ENCODE measurements at places on chromosomes 11 and 22. TPM values are rescaled to one million over a fixed set of nuclear protein-coding genes. Genes with fewer than 3 reads are reported as not detected.
A peak's percentile ranks its signal among the peaks of the same experiment; 100 is the strongest.

Gene EHF
- total RNA-seq = not detected

Gene SAA4
- total RNA-seq = not detected

Gene OR8G1
- total RNA-seq = not detected

Gene CASP5
- not detected for total RNA-seq

Gene FAU
- 1,305 TPM for total RNA-seq

GRCh38 chr11:126083829-126084607, 21.4 kb upstream of the CDON start:
- no peak overlapping the region for H3K27ac ChIP-seq
- no peaks in the 10 kb centered on the region for H3K36me3 ChIP-seq
- H3K27me3 ChIP-seq = no peaks in the 10 kb centered on the region
- peaks cover 29% of the 10 kb centered on the region for H3K4me1 ChIP-seq
- no peak for DNase-seq

DNA sequence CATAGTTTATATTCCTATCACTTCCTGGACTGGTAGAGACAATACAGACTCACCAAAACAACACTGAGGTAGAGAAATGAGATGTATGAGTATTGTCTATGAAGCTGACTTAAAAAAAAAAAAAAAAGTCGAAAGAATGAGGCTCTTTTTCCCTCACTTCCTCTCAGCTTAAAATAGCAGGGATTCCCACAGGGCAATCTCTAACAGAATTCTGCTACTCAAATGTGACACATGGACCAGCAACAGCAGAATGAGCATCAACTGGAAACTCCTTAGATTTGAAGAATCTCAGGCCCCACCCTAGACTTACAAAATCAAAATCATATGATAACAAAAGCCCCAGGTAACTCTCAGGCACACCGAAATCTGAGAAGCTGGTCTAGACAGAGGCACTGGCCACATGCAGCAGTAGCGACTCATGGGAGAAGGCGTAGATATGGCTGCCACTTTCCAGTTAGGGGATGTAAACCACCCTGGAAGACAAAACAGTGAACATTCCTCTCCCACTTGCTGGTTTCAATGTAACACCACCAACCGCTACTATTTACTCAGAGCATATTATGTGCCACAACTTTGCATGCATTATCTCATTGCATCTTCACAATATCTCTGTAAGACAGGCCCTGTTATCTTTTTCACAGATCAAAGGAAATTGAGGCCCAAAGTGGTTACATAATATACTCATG, 128.0 kb downstream of the RBFOX2 start:
- H3K4me3 ChIP-seq = no peak overlapping the region
- peak overlapping the region; percentile 46 for H3K27ac ChIP-seq
- DNase-seq = no peak
- H3K4me1 ChIP-seq = peaks cover 50% of the 10 kb centered on the region
- H3K27me3 ChIP-seq = no peaks in the 10 kb centered on the region
- no peaks in the 10 kb centered on the region for H3K36me3 ChIP-seq

GRCh38 chr11:99176430-99176829, 155.7 kb downstream of the CNTN5 start:
- no peaks in the 10 kb centered on the region for H3K27me3 ChIP-seq
- H3K4me1 ChIP-seq = no peaks in the 10 kb centered on the region
- no peak for DNase-seq
- H3K4me3 ChIP-seq = no peak overlapping the region
- H3K36me3 ChIP-seq = no peaks in the 10 kb centered on the region

DNA sequence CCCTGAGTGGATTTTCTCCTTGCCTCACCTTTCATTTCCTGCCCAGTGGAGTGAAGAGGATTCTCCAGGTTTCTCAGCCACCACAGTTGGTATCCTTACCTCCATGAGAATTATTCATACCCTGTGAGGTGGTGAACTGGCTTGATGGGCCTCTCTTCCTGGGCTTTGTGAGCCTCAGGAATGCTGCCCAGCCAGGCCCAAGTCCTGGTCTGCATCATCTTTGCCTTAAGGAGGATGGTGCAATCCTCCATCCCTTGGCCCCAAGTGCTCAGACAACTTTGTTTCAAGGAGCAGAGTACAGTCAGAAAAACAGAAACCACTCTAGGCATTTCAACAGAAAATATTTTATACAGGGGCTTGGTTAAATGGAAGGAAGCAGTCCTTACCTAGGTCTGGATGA, 114.2 kb upstream of the CADM1 start:
- H3K36me3 ChIP-seq = no peaks in the 10 kb centered on the region
- H3K27me3 ChIP-seq = no peaks in the 10 kb centered on the region
- no peak overlapping the region for H3K4me3 ChIP-seq
- H3K27ac ChIP-seq = no peak overlapping the region
- no peak for DNase-seq
- peaks cover 14% of the 10 kb centered on the region for H3K4me1 ChIP-seq

DNA sequence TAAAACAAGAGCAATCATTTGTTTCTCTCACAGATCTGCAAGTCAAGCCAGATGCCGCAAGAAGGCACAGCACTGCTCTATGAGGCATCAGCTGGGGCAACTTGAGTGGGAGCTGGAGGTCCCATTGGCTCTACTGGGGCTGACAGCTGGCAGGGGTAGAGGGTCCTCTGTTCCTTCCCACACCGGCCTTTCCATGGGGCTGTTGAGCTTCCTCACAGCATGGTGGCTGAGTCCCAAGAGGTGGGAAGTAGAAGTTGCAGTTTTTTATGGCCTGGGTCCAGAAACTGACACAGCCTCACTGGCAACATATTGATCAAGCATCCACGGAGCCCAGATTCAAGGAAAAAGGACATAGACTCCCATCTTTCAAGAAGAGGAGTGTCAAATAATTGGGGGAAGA, 34.4 kb downstream of the RPL3 start:
- no peaks in the 10 kb centered on the region for H3K36me3 ChIP-seq
- no peak for DNase-seq
- H3K4me1 ChIP-seq = peaks cover 10% of the 10 kb centered on the region
- H3K27me3 ChIP-seq = no peaks in the 10 kb centered on the region
- no peak overlapping the region for H3K27ac ChIP-seq

- no peak overlapping the region for H3K27ac ChIP-seq
- peaks cover 42% of the 10 kb centered on the region for H3K27me3 ChIP-seq
- H3K4me3 ChIP-seq = no peak overlapping the region
- DNase-seq = no peak
- no peaks in the 10 kb centered on the region for H3K36me3 ChIP-seq
Observed at GRCh38 chr11:18792827-18793226, 1.2 kb upstream of the PTPN5 start.

DNA sequence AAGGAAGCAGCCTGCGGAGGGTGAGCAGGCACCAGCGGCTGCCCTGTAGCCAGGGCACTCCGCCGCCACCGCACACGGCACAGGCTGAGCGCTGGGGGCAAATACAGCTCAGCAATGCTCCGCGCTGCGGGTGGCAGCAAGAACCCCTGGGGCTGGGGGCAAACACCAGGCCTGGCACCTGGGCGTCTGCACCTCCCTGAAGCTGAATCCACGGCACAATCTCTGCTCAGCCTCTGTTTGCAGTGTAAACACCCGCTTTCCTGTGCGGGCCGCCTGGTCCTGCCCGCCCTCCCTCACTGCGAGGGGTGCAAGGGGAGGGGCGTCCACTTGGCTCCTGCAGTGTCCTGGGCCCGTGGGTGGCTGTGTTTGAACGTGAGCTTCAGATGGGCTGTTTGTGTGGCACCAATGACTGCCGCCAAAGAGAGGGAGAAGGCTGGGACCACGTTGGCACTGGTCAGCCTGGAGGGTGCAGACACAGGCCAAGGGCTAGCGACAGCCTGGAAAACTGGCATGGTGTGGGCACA, 14.8 kb upstream of the MPPED1 start:
- no peaks in the 10 kb centered on the region for H3K36me3 ChIP-seq
- DNase-seq = no peak
- H3K4me3 ChIP-seq = no peak overlapping the region
- peaks cover 38% of the 10 kb centered on the region for H3K27me3 ChIP-seq

- no peak for DNase-seq
- no peaks in the 10 kb centered on the region for H3K4me1 ChIP-seq
- no peak overlapping the region for H3K4me3 ChIP-seq
- H3K36me3 ChIP-seq = no peaks in the 10 kb centered on the region
- no peak overlapping the region for H3K27ac ChIP-seq
Observed at GRCh38 chr11:86990515-86990914, 35.3 kb upstream of the FZD4 start.

GRCh38 chr22:49433717-49434611, 393.7 kb downstream of the BRD1 start:
- no peak overlapping the region for H3K4me3 ChIP-seq
- H3K27me3 ChIP-seq = no peaks in the 10 kb centered on the region
- H3K4me1 ChIP-seq = no peaks in the 10 kb centered on the region
- no peak overlapping the region for H3K27ac ChIP-seq
- no peaks in the 10 kb centered on the region for H3K36me3 ChIP-seq

DNA sequence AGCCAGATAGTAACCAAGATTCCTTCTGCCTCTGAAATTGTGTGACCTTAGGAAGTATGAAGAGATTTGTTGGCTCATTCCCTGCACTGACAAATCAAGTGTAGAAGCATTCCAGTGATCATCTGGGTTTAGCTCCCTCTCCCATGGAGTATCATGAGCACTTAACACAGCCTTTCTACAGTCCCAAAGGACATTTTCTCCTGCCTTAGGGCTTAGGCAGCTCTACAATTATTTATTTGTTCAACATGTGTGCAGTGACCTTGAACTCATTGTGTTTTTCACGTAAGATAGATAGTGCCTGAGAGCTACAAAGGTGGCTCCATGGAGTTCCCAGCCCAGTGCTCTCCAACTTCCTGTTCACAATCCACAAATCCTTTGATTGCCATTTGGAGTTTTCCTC, 94.8 kb upstream of the FAT3 start:
- no peak overlapping the region for H3K27ac ChIP-seq
- H3K4me1 ChIP-seq = no peaks in the 10 kb centered on the region
- no peaks in the 10 kb centered on the region for H3K36me3 ChIP-seq
- DNase-seq = no peak

DNA sequence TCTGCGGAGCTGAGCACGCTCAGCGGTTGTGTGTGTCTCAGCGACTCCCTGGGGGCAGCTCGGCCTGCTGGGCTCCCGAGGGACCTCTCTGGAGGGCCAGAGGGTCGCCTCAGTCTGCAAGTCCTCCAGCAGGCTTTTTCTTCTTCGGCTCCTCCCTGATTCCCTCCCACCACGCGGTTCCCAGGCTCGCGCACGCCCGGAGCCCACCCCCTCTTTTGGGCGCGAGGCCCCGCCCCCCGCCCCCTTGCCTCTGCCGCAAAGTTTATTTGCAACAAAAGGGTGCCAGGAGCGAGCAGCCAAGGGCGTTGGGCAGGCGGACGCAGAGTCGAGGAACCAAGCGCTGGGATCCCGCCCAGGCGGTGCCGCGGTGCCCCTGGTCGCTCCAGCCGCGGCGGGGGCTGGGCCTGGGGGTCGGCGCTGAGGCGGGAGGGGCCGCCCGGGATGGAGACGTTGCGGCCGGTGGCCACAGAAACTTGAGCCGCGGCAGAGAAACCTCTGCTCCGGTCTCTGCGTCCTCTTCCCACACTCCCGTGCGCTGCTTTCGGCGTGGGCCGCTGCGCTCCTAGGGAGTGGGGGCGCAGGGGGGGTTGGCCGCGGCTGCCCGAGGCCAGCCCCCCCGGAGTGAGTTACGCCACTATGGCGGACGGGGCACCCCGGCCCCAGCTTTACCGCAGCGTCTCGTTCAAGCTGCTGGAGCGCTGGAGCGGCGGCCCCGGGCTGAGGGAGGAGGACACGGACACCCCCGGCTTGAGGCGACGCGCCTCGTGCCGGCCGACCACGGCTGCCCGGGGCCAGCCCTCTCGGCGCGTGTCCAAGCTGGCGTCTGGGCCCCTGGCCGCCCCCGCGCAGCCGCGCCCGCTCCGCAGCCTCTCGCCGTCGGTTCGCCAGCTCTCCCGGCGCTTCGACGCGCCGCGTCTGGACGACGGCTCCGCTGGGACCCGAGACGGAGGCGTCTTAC, at the start of gene ARHGEF17:
Gene ARHGEF17, plus strand, starts transcription at position 274 of the 958 bp plus-strand sequence. Its CDS starts 363 bp downstream, at position 637.
- H3K4me3 ChIP-seq = peak within 1 kb of the TSS; percentile 85
- no peaks in the 10 kb centered on the region for H3K27me3 ChIP-seq
- DNase-seq = peak; percentile 90
- H3K36me3 ChIP-seq = no peaks in the 10 kb centered on the region
- H3K27ac ChIP-seq = peak within 1 kb of the TSS; percentile 100
- peaks cover 49% of the 10 kb centered on the region for H3K4me1 ChIP-seq

- no peak overlapping the region for H3K4me3 ChIP-seq
- no peaks in the 10 kb centered on the region for H3K4me1 ChIP-seq
- no peaks in the 10 kb centered on the region for H3K36me3 ChIP-seq
- no peaks in the 10 kb centered on the region for H3K27me3 ChIP-seq
- no peak for DNase-seq
Observed at GRCh38 chr22:39030705-39031104, 9.8 kb downstream of the APOBEC3D start.

DNA sequence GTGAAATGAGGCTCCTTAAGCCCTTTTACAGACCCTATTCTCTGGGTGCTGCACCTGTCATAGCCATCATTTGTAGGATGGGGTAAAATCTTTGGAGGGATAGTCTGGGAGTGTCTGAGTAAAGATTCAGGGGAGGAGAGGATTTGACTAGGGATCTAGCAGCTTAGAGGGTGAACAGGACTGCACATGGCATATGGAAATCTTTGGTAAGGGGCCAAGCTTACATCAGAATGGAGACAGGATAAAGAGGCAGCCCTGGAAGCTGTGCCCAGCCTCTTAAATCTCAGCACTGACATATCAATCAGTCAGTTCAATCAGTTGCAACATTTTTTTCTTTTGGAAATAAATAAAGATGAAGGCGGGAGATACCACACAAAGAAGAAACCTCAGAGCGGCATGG, 301.8 kb upstream of the CADM1 start:
- H3K4me1 ChIP-seq = no peaks in the 10 kb centered on the region
- no peak for DNase-seq
- no peaks in the 10 kb centered on the region for H3K27me3 ChIP-seq

DNA sequence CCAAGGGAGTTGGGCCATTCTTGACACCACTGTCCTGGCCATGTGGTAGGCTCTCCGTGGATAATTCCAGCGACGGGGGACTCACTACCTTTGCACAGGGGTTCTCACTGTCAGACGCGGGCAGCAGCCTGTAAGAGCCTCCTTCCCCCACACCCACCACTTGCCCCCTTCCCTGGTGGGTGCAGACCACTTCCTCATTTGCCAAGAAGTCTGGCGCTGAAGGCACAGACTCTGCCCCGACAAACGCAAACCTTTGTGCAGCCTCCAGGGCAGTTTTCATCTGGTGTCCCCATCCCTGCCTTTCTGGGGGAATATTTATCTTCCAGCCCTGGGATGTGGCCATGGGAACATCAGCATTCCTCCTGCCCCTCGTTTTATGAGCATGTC, 422.5 kb downstream of the SHANK2 start:
- H3K27ac ChIP-seq = no peak overlapping the region
- peaks cover 22% of the 10 kb centered on the region for H3K27me3 ChIP-seq
- H3K4me1 ChIP-seq = peaks cover 39% of the 10 kb centered on the region
- no peak overlapping the region for H3K4me3 ChIP-seq

- DNase-seq = no peak
- H3K4me3 ChIP-seq = no peak overlapping the region
- no peaks in the 10 kb centered on the region for H3K36me3 ChIP-seq
- H3K27ac ChIP-seq = no peak overlapping the region
Observed at GRCh38 chr11:128157423-128158298, 429.7 kb downstream of the ETS1 start.

DNA sequence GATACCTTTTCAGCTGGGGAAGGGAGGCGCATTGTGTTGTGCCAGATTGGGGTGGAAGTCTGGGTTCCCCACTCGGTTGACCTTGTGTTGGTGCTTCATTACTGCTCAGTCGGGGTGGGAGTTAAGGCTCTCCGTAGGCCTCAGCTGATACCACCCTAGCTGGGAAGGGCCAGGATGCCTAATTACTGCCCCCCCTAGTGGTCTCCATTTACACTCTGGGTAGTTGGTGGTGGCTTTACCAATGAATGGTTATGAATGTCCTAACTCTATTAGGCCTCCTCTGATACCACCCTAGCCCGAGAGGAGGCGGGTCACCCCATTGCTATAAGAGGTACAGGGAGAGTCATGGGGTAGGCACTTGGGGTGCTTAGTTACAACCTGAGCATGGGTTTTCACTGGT, 27.5 kb upstream of the HIKESHI start:
- no peak for DNase-seq
- no peaks in the 10 kb centered on the region for H3K27me3 ChIP-seq
- no peaks in the 10 kb centered on the region for H3K4me1 ChIP-seq
- no peaks in the 10 kb centered on the region for H3K36me3 ChIP-seq
- H3K4me3 ChIP-seq = no peak overlapping the region
